Fibroblast of skin of scalp (primary cell): ENCODE measurements at places on chromosomes 1 and 21.

DNA sequence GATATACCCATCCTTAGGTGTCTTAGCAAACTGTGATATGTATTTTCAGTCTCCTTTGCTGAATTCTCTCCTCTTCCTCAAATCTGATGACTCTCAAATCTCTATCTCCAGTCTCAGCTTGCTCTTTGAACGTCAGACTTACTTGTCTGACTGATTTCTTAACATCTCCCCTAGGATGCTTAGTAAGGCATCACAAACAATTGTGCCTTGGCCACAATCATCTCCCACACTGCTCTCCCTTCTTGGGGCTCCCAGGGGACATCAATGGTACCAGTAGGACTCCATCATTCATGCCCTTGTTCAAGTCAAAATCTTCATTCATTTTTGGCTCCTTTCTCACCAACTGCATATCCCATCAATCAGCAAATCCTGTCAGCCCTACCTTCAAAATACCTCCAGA lies 42.0 kb downstream of the GNG12 start:
- DNase-seq = no peak

GRCh38 chr1:36224537-36225282 lies 467 bp downstream of the THRAP3 start:
- DNase-seq = peak; percentile 90

DNA sequence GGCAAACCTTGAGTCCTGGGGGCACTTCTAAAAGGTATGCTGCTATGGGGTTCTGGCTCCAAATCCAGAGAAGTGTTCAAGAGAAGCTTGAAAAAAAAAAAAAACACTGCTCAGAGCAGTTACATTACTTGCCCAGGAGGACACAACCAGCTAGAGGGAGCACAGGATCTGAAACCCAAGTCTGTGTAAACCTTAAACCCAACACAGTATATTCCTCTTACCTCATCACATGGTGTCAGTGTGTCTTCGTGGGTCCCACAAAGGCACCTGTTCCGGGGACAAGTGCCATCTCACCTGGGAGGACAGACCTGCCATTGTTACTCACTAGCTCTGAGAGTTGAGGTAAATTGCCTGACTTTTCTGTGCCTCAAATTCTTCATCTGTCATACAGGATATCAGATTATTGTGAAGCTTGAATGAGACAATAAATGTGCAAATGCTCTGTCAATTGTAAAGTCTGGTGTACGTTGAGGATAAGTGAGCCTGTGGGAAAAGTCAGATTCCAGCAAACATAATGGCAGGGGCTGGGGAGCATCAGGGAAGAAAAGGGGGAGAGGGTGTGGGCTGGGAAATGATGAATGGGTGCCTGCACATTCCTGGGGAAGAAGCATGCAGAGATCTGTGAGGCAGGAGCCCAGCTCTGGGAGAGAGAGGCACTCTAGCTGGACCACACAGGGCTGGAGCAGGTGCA lies 170.4 kb upstream of the ZC3H12A start:
- DNase-seq = no peak

GRCh38 chr1:157119448-157119847 lies 18.7 kb downstream of the ETV3 start:
- no peak for DNase-seq

- DNase-seq = no peak
Measured at GRCh38 chr1:232835166-232835565, 29.9 kb downstream of the MAP10 start.

DNA sequence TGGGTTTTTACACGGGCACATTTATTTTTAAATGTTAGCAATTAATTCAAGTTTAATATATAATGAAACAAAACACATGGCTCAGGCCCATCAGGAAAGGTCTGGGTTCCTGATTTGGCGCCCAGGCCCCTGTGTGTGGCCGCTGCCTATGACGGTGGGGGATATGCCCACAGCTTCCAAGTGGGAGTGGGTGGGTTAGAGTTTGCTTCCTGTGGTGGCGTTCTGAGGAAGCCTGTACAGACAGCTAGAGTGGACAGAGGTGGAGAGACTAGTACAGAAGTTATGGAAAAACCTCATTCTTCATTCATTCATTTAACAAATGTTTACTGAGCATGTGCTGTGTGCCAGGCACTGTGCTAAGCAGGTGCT lies 22.4 kb upstream of the EPS8L3 start:
- no peak for DNase-seq

DNA sequence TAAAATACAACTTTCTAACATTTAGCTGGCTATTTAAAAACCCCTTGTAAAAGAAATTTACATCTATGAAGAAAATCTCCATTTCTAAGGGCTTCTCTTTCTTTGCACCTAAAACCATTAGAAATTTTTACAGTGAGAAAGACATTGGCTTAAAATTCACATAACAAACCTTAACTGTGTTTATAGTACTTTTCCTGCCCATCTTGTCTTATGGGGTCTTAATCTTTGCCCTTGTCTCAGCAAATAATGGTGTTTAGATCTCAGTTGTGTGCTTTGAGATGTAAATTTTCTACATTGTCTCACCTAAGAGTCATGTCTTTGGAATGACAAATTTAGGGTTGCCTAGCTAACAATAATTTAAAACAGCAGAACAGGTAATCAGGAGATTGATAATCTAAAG lies 71.5 kb downstream of the DDAH1 start:
- no peak for DNase-seq

- DNase-seq = no peak
Measured at GRCh38 chr1:165612062-165612461, 19.0 kb upstream of the MGST3 start.

DNA sequence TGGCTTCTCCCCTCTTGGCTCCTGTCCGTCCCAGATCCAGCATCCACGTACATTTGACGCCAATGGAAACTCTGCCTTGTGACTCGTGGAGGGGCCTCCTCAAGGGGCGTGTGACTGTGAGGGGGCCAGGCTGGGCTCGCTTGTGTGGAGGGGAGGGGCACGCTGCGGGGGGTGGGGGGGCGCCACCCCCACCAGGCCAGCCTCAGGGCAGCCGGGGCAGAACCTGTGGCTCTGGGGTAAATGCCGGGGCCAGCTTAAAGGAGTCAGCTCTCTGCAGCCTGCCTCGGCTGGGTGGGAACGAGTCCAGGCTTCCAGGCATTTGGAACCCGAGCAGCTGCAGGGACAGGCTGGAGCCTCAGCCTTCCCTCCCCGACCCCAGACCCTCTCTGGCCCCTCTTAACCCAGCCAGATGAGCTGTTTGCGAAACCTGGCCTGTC lies 94.1 kb downstream of the SIK1 start:
- no peak for DNase-seq

GRCh38 chr1:51691920-51692319 lies 75.0 kb downstream of the OSBPL9 start:
- no peak for DNase-seq

DNA sequence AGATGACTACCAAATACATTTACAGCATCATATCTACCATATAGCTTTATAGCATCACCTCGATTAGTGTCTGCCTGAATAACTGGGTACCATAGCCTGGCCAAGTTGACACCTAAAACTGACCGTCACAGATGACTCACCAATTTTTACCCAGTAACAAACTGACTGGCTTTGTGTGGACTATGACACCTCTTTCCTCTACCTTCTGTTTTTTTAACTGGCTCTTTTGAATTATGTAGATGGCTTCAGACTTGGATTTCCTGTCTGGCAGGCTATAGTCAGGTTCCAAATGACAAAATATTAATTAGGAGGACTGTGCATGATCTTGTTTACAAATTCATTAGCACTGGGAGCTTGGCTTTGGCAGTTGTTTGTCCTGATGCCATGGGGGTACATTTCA lies 360.3 kb downstream of the TGFB2 start:
- no peak for DNase-seq

DNA sequence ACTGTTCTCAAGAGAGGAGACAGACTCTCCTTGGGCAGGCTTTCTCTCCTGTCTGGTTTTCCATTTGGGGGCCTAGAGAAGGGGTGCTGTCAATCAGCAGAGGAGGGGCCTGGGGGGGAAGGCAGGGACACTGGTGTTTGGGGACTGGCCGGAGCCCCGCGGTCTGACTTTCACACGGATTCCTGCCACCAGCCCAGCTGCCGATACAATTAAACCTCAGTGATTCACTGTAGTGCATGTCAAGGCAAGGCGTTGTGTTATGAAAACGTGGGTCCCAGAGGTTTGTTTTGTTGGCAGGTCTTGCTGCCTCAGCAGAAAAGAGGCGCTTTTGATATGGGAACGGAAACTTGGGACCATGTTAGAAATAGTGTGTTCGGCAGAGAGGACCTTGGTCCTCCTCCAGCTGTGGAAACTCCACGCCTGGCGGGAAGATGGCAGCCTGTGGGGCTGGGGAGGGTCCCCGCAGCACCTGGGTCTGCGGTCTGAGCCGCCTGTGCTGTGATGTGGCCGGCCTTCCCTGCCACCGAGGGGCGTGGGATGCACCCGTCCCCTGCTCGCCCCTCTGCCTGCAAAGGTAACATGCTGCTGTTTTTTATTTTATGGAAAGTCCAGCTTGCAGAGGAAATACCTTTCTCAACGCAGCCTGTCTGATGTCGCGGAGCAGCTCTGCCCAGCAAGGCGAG lies 47.6 kb downstream of the SPSB1 start:
- no peak for DNase-seq

DNA sequence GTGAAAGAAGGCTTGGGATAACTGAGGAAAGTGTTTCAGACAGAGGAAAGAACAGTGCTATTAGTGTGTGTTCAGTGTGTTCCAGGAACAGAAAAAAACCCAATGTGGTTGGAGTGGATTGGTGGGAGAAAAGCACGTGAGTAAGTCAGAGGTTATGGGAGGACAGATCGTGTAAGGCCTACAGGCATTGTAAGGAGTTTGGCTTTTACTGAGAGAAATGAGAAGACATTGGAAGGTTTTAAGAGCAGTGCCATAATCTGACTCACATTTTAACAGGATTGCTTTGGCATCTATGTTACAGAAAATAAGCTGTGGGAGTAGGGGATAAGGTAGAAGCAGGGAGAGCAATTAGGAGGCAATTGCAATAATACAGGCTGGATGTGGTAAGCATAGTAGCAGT lies 4.8 kb downstream of the ARPC5 start:
- DNase-seq = no peak

DNA sequence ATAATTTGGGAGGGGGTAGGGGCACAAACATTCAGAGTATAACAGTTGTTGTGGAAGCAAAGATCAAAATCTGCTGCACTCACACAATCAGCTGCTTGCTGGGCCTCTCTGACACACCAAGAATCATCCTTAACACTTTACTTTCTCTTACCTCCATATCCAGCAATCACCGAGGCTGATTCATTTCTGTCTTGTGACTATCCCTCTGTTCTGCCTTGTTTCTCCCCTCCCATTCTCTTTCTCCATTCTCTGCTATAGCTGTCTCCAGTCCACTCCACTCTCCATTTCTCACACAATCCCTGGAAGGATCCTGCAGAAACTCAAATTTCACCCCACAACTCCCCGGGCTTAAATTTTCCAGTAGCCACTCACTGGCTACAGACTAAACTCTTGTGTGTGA lies 91.8 kb upstream of the NGF start:
- no peak for DNase-seq

- DNase-seq = no peak
Measured at GRCh38 chr1:226596531-226597165, 48.1 kb downstream of the STUM start.

DNA sequence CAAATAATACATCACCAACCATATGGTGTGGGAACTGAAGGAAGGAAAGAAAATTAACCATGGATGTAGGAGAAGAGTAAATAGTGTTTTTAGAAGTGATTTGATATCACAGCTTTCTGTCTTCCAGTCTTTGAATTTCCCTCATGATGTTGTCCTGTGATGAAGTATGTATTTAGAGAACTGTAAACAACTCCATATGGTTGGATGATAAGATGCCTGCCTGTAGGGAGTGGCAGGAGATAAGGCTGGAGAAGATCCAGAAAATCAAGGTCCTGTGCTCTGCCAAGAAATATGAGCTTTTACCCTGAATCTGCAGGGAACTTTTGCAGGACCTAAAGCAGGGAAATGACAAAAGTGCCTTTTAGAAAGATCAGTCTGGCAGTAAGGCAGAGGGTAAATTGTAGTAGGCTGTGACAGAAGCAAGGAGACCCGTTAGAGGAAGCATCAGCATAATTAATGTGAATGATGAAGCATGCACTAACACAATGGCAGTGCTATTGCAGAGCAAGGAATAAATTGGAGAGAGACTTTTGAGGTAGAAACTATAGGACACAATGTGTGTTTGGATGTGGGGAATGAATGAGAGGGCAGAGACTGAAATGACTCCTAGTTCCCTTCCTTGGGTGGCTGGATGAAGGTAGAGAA lies 21.9 kb downstream of the CEPT1 start:
- DNase-seq = no peak

DNA sequence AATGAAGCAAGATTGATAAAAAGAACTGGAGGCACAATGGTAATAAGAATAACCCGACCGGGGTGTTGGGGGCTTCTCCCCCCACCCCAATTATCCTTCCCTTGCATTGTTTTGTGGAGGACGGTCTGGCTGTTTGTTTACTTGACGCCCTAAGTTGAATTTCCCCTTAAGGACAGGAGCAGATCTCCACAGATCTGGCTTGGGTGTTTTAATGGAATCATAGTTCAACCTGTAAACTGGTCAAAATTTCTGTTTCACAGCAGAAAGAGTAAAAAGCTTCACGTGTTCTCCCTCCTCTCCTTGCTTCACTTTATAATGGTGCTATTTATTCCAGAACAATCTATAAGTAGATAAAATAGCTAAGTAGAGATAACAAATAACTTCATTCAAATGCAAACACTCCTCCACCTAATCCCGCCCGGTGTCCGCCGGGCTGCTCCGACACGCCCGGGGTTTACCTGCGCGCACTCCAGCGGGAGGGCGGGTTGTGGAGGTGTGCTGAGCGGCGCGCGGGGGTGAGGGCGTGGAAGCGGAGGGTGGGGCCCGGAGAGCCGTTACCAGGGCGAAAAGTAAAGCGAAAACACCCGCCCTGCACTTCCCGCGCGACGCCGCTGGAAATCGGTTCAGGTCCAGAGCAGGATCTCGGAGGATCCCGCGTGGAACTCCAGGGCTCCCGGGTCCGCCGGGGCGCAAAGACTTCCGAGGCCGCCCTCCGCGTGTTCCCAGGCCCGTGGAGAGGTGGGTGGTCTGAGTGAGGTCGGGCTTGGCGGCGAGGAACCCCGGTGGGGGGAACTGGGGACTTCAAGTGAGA lies 2.0 kb upstream of the ATF3 start:
- DNase-seq = no peak

DNA sequence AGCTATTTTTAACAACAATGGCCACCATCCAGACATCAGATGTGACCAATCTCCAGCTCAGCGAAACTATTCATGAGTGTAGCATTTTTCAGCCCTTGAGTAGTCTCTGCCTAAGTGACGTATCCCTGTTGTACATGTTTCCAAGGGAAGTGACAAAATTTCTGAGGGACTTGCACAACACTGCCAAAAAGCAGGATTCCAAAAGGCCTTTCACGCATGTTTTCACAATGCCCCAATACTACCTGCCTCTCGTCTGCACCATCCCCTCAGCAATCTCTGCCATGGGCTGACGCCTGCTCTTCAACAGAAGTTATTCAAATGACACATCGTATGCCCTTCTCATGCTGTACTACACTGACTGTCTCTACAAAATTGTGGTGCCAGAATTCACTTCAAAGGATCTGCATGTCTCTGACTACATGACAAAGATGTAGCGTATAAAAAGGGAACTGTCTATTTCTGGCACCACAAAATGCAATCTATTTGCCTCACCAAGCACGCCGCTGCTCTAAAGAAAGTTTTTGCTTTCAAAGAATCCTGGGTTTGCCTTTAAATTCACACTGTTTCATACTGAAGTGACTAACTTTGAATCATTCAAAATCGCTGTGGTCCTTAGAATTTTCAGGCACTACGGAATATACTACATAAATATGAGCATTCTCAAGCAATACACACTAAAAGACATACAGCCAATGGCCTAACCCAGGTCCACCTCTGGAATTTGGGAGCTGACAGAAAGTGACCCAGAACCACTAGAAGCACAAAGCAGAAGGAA lies 32.9 kb downstream of the JAK1 start:
- peak; percentile 96 for DNase-seq
